ENCODE measurements at places on chromosomes 5 and 9. TPM values are rescaled to one million over a fixed set of nuclear protein-coding genes. Genes with fewer than 3 reads are reported as not detected.

The PRDM9 gene
- total RNA-seq: not detected

The ADAMTS6 gene
- 8.8 TPM for total RNA-seq

The NCS1 gene
- total RNA-seq: 5.7 TPM

The PCDHGA2 gene
- 9.6 TPM for total RNA-seq

The HTR1A gene
- total RNA-seq: not detected

The PTGES gene
- total RNA-seq: 33.0 TPM

The SAXO1 gene
- total RNA-seq: 1.0 TPM

The SLC34A1 gene
- total RNA-seq: not detected

The TOPORS gene
- total RNA-seq: 23.4 TPM

The NPDC1 gene
- 80.6 TPM for total RNA-seq

The BTNL8 gene
- not detected for total RNA-seq

GRCh38 chr5:125717209-125717608 is 706.0 kb upstream of the GRAMD2B start:
- no peaks in the 10 kb centered on the region for H3K36me3 ChIP-seq
- H3K27me3 ChIP-seq: no peaks in the 10 kb centered on the region
- no peaks in the 10 kb centered on the region for H3K4me1 ChIP-seq
- H3K4me3 ChIP-seq: no peak overlapping the region
- no peak overlapping the region for H3K27ac ChIP-seq

DNA sequence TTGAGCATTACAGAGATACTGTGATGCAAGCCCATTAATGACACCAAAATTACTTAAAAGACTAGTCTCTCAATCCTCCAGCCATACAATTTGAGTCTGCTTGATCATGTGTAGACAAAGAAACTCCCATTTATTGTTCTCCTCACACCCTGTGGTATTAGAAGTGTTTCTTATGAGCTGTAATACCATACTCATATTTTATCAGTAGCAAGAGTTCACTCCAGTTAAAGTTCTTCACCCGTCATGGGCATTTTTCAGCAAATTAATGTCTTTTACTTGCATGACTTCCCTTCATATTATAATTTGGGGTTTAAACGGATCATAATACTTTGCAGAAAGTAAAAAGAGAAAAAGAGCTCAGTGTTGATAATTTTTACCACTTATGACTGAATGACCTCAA is 242.9 kb downstream of the BNC2 start:
- H3K4me3 ChIP-seq: no peak overlapping the region
- DNase-seq: no peak
- peaks cover 43% of the 10 kb centered on the region for H3K4me1 ChIP-seq
- no peak overlapping the region for H3K27ac ChIP-seq
- H3K36me3 ChIP-seq: no peaks in the 10 kb centered on the region
- no peaks in the 10 kb centered on the region for H3K27me3 ChIP-seq

GRCh38 chr9:126203313-126203712 is 123.3 kb upstream of the MVB12B start:
- peaks cover 12% of the 10 kb centered on the region for H3K27me3 ChIP-seq
- H3K36me3 ChIP-seq: no peaks in the 10 kb centered on the region
- H3K4me3 ChIP-seq: no peak overlapping the region
- no peak overlapping the region for H3K27ac ChIP-seq
- no peak for DNase-seq

- no peak overlapping the region for H3K4me3 ChIP-seq
- no peak overlapping the region for H3K27ac ChIP-seq
- no peak for DNase-seq
- no peaks in the 10 kb centered on the region for H3K4me1 ChIP-seq
- no peaks in the 10 kb centered on the region for H3K36me3 ChIP-seq
- H3K27me3 ChIP-seq: no peaks in the 10 kb centered on the region
These were observed 84.3 kb upstream of the CAST start for GRCh38 chr5:96577909-96578308.

- H3K4me1 ChIP-seq: no peaks in the 10 kb centered on the region
- no peak overlapping the region for H3K4me3 ChIP-seq
- no peak overlapping the region for H3K27ac ChIP-seq
These were observed 119.9 kb downstream of the KCNIP1 start for GRCh38 chr5:170623576-170624181.

- no peaks in the 10 kb centered on the region for H3K27me3 ChIP-seq
- H3K4me1 ChIP-seq: peaks cover 38% of the 10 kb centered on the region
- H3K4me3 ChIP-seq: peak overlapping the region; percentile 95
- H3K36me3 ChIP-seq: peaks cover 10% of the 10 kb centered on the region
- no peak for DNase-seq
These were observed 416 bp upstream of the PAIP2 start for GRCh38 chr5:139341187-139341688.

DNA sequence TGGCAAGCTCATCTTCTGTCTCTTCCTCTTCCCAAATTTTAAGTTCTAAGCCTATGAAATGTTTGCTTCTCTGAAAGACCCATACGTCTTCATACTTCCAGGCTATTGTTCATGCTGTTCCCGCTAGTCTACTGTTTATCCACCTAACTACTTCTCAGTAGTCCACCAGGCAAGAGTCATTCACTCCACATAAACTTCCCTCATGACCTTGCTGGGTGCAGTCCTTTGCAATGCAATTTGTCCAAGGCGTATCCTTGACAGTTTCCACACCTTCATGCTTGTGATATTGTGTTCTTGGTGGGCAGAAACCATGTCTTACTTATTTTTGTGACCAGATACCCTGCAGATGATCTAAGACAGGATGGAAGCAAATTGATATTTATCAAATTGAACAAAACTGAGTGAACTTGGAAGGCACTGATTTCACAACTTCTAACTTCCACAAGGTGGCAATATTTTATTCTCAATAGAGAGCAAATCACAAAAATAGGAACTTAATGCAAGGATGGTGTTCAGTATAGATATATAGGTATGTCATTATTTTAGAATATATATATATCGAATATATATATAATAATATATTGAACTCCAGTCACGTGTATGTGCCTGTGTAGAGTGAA is 30.3 kb downstream of the TYRP1 start:
- no peaks in the 10 kb centered on the region for H3K27me3 ChIP-seq

- no peaks in the 10 kb centered on the region for H3K27me3 ChIP-seq
- DNase-seq: no peak
- H3K27ac ChIP-seq: peak overlapping the region; percentile 24
- H3K4me3 ChIP-seq: peak overlapping the region; percentile 56
These were observed 44.2 kb downstream of the NACC2 start for GRCh38 chr9:136050701-136051452.

- H3K27me3 ChIP-seq: no peaks in the 10 kb centered on the region
- H3K4me1 ChIP-seq: no peaks in the 10 kb centered on the region
- H3K27ac ChIP-seq: no peak overlapping the region
- no peak overlapping the region for H3K4me3 ChIP-seq
These were observed 150.1 kb downstream of the RNF180 start for GRCh38 chr5:64315778-64316177.

- H3K4me3 ChIP-seq: no peak overlapping the region
- no peaks in the 10 kb centered on the region for H3K27me3 ChIP-seq
- H3K27ac ChIP-seq: no peak overlapping the region
- no peaks in the 10 kb centered on the region for H3K36me3 ChIP-seq
These were observed 9.8 kb upstream of the PRLR start for GRCh38 chr5:35239911-35240610.

DNA sequence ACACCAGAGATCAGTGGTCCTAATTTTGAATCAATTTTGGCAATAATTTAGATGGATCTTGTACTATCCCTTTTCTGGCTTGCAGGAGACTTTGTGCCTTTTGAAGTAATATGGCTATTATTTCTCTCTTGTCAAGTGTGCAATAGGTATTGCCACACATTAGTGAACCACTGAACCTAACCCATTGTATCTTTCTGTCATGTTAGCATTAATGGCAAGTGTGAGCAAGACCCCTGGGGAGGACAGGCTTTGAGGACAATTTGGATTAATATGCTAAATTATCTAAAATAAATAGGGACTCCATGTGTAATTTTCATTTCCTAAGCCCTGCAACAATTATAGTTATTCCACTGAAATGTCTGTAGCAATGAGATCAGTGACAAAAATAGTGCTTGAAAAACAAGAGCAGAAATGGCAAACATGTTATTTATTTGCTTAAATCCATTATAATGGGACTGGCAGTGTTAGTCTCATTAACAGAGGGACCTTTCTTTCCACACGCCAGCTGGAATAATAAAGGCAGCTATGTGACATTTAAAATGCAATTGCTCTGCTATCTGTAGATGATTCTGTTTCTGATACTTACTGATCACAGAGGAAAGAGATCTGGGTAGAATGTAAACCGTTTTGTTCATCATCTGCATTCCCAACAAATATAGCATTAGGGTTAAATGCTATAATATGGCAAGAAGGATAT is 753.3 kb upstream of the ZNF608 start:
- no peak overlapping the region for H3K27ac ChIP-seq
- H3K27me3 ChIP-seq: no peaks in the 10 kb centered on the region

DNA sequence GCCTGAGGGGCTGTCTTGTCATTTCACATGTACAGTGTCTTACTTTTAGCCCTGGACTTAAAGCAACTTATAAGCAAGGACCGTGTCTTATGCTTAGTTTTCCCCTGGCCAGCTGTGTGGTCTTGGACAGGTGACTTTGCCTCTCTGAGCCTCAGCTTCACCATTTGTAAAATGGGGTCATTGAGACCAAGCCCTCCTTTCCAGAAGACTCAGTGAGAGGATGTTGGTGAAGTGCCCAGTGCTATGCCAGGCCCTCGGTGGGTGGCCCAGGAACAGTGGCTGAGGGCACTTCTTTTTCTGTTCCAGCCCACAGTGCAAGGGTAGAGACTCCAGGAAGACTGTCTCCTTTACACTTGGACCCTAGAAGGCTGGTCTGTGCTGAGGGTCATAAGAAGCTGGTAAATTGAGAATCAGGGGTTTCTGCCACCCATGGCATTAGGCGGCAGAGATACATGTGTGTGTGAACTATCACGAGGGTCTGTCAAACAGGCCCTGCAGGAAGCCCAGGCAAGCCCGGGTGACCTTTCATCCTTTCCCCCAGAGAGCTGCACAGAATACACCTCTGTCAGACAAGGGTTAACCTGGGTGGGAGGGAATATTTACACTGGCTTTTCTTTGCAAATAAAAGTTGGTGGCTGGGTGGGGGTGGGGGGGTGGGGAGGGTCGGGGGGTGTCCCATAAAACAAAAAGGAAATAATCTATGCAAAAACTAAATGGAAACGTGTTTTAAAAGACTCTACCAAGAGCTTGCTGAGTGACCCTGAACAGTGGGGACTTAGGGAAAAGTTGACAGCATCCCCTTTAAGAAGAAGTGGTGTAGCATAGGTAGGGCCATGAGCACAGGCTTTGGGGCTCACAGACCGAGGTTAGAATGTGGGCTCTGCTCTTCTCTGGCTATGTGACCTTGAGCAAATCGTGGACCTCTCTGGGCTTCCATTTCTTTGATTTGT is 20.4 kb upstream of the KIF12 start:
- H3K4me1 ChIP-seq: no peaks in the 10 kb centered on the region
- no peaks in the 10 kb centered on the region for H3K36me3 ChIP-seq
- H3K27ac ChIP-seq: peak overlapping the region; percentile 48
- H3K27me3 ChIP-seq: no peaks in the 10 kb centered on the region
- no peak for DNase-seq
